Stimulated activated CD4-positive, alpha-beta T cell treated with anti-CD3 and anti-CD28 coated beads, Interleukin-4, amount 100 ng/mL, for 4 hours (primary cell): ENCODE measurements at places on chromosomes 13 and 19.
A peak's percentile ranks its signal among the peaks of the same experiment; 100 is the strongest.

- DNase-seq, result no peak
These were observed 9.0 kb upstream of the CEACAM5 start for GRCh38 chr19:41699231-41699967.

DNA sequence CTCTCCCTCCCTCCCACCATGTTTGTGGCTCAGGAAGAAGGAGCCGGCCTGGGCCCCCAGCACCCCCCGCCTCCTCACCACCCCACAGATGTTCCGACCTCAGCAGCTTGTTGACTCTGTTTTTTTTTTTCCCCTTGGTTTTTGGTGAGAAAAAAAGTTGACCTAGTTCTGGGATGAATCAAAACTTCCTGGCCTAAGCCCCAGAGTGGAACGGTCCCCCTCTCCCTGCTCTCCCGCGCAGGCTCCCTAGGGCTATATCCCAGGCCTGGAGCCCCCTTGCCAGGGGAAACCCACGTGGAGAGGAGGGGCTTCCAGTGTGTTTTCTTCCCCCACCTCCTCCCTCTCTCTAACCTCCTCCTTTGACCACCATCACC, 4.0 kb downstream of the COL5A3 start:
- no peak for DNase-seq

DNA sequence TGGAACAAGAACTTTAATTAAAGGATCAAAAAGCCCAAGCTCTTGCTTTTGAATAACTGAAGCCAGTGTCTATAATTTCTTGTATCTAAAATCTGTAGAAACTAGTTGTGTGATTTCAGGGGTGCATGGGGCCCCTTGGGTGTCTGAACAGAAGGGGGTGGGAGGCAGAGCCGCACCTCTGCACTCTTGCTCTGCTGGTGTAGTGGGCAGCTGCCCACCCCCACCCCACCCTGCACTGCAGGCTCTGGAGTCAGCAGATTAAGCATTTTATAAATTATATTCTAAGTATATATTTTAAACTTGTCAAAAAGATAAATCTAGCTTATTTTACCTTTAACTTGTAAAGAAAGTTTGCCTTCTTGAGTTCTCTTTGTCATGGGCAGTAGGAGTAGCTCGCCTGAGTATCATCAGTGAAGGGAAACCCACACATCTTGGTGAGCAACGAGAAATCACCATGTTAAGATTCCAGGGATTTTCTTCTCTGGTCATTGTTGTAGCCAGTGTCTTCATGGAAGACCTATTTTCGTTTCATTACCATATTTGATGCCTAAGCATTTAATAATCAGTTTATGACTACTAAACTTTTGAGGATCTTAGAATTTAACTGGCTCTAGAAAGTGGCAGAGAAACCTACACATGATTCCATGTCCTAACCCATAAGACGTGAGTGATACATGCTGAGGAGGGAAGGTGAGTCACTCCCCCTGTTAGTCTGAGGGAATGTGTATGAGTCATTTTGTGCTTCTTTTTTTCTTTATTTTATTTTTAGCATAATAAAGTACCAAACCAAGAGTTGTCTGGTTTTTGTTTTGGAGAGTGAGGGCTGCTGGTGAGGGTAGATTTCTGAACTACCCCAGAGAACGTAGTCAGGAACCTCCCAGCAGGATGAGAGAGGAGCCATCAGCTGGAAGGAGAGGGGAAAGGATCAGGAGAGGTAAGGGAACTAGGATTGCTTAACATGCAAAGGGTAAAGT, 7.7 kb downstream of the UBE2L5 start:
- DNase-seq, result peak; percentile 58

DNA sequence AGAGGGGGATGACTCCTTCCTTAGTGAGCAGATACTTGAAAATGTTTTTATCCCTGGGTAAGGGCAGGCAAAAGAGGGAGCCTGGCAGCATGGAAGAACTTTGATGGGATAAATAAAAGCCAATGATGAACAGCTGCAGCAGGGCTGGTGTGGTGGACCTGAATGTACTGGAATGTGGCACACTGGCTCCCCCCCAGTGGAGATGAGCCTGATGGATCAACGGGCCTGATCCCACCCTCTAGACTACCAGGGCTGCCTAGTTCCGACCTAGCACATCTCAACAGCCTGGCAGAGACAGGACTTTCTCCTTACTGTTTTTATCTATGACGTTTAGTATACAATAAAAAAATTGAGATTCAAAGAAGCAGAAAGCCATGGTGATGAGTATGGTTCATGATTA, 20.5 kb downstream of the NLRP11 start:
- DNase-seq, result no peak

- no peak for DNase-seq
These were observed 21.0 kb downstream of the LMO7 start for GRCh38 chr13:75657111-75657510.

- DNase-seq, result peak; percentile 38
These were observed 1.2 kb downstream of the CGB7 start for GRCh38 chr19:49056101-49056901.

- no peak for DNase-seq
These were observed 16.8 kb downstream of the PHF11 start for GRCh38 chr13:49512578-49512977.

DNA sequence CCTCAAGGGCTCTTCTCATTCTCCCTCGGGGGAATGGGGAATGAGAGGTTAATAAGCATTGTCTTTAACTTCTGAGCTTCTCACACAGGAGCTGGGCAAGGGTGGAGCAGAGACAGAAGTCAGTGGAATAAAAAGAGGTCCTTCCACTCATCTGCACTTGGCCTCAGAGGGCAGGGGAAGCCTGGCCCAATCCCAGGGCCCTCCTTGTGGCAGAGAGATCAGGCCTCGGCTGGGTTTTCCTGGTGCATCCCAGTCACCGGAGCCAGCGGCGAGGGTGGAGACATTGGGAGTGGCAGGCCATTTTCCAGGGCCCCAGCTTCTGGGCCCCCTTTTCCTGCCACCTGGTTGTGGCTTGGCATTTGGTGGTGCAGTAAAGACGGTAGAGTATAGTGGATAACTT, 10.6 kb downstream of the CALM3 start:
- no peak for DNase-seq

DNA sequence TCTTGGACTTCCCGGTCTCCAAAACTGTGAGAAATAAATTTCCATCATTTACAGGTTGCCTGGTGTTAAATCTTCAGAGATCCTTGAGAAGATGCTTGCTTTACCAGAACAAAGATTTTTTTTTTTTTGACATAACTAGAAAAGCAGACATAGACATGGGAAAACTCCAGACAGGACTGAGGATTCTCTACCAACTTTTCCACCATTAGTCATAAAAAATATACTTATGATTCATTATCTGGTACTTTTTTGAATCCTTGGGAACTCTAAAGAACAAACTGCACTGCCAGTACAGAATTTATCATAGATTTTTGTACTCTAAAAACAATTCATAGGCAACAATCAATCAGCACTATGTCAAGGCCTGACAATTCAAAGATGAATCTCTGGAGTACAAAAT, 487.6 kb downstream of the EFNB2 start:
- no peak for DNase-seq

- DNase-seq, result peak; percentile 15
These were observed 9.3 kb downstream of the ZNF787 start for GRCh38 chr19:56111601-56112312.

GRCh38 chr19:7899751-7900378, 3.8 kb upstream of the MAP2K7 start:
- DNase-seq, result no peak

- peak; percentile 90 for DNase-seq
These were observed 30.2 kb upstream of the NANOS3 start for GRCh38 chr19:13846557-13847406.

DNA sequence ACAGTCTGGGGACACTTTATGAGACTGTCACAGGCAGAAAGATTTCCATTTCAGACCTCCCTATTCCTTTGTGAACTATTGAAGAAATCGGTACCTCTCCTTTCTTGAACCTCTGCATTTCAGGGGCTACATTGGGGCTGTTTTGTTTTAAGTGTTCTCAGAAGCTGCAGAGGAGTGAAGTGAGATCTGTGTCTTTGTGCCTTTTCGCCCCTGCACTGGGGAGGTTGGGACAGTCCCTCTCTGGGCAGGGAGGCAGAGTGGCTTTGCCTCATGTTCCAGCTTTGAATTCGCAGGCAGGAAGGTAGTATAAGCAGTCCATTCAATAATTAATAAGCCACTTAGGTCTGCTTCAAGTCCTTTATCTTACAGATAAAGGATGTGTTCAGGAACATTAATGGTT, 9.5 kb upstream of the AMER2 start:
- DNase-seq, result no peak

DNA sequence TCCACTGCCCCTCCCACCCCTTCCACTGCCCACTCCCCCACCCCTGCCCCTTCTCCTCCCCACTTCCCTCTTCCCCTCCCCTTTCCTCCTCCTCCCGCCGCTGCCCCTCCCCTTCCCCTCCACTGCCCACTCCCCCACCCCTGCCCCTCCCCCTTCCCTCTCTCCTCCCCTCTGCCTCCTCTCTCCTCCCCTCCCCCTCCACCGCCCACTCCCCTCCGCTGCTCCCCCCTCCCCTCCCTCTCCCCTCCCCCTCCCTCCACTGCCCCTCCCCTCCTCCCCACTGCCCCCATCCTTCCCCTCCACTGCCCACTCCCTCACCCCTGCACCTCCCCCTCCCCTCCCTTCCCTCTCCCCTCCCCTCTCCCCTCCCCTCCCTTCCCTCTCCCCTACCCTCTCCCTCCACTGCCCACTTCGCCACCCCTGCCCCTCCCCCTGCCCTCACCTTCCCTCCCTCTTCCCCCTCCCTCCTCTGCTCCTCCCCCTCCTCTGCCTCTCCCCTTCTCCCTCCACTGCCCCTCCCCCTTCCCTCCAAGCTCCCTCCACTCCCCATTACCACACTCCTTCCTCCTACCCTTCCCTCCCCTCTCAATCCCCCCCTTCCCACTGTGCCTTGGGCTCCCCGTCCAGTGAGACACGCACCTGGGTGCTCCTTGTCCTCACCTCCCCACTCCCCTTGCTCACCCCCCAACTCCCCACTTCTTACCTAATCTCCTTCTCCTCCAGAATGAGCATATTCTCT, 21.9 kb downstream of the ATP8B3 start:
- no peak for DNase-seq

- peak; percentile 5 for DNase-seq
These were observed 39.1 kb downstream of the ACTN4 start for GRCh38 chr19:38686530-38686888.

- no peak for DNase-seq
These were observed 127.1 kb upstream of the SPACA7 start for GRCh38 chr13:112248862-112249592.

DNA sequence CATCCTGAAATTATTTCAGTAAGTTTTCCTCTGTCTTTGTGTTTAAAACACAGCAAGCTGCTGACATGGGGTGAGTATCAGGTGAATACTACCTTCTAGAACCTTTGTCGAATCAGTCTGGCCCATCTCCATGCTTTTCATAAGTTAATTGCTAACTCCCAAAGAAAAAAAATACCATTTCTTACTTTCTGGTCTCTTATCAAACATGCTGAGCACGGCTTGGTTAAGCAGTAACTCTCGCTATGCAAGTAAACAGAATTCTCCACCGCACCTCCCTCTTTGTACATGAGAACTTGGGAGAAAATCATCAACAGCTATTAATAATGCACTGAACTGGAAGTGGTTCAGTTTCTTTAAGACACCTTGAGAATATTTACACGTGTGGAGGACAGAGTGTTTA, 88.6 kb downstream of the FGF9 start:
- no peak for DNase-seq

GRCh38 chr13:49428041-49428763, 15.7 kb downstream of the CAB39L start:
- DNase-seq, result no peak

- DNase-seq, result no peak
These were observed 2.8 kb downstream of the ATP4A start for GRCh38 chr19:35560677-35561076.

DNA sequence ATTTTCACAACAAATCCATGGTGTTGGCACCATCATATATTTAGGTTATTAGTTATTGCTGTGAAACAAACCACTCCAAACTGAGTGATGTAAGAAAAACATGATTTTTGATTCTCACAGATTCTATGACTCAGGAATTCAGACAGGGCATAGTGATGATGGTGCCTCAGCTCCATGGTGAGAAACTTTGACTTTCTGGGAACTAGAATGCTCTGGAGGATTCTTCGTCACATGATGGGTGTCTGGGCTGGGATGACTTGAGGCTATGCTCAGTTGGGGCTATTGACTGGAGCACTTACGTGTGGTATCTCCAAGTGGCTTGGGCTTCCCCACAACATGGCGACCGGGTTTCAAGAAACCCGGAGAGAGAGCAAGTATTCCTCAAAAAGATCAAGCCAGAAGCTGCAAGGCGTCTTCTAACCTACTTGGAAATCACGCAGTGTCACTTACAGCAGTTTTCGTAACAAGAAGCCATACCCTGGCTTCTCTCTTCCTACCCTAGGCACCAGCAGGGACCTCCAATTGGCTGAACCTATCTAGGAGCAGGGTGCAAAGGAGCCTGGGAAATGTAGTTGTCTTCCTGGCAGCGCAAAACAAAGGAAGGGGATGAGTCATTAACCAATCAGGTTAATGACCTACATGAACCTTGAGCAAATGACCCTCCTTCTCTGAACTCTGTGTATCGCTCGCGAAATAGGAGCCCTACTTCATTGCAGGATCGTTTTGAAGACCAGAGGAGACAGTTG, 22.4 kb downstream of the VAV1 start:
- no peak for DNase-seq

GRCh38 chr13:102904408-102904862, 58.6 kb downstream of the ERCC5 start:
- DNase-seq, result no peak

GRCh38 chr19:10102787-10103236, 334 bp upstream of the ANGPTL6 start:
- DNase-seq, result no peak

DNA sequence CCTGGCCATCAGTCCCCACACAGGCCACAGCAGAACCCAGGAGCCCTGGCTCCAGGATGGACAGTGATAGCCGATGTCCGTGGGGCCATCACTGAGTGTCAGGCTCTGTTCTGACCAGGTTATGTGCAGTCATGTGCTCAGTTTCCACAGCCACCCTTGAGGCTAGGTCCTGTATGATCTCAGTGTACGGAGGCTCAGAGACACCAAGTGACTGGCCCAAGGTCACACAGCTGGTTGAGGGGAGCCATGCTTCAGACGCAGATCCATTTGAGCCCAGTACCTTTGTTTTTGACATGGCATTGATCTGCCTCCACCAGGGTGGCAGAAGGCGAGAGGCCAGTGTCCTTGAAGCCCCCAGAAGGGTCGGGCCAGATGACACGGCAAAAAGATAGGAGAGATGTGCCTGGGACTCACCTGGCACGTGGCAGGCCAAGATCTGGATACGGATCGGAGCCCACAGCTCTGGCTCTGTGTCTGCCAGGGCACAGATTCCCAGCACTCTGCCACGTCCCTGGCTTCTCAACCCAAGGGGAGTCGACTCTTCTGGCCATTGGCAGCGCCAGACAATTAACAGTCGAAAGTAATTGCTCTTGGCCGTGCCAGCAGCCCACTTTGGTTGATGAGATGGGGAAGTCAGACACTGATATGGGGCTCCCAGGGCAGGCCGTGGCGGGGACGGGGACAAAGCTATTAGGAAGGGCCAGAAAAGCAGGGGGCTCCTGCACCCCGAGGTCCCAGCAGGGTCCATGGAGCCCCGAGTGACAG, 15.6 kb downstream of the EVI5L start:
- DNase-seq, result no peak

GRCh38 chr19:31110336-31110735, 238.9 kb downstream of the TSHZ3 start:
- no peak for DNase-seq
